ENCODE measurements at places on chromosomes 3 and 15.
A peak's percentile ranks its signal among the peaks of the same experiment; 100 is the strongest.

DNA sequence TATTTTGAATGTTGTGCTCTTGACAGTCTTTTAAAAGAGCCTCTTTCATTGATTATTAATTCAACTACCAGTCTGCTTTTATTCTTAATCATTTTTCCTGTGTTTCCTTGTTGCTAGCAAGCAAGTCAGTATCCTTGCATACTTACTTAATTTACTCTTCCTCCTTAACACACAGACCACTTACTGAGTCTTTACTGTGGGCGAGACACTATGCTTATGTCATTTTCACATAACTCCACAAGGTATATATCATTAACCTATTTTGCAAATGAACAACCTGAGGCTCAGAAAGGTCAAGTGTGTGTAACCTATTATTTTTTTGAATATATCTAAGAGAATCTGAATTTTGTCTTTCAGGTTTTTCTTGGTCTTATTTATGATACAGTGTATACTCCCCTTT, 130.9 kb downstream of the WDR76 start:
- no peak for DNase-seq

DNA sequence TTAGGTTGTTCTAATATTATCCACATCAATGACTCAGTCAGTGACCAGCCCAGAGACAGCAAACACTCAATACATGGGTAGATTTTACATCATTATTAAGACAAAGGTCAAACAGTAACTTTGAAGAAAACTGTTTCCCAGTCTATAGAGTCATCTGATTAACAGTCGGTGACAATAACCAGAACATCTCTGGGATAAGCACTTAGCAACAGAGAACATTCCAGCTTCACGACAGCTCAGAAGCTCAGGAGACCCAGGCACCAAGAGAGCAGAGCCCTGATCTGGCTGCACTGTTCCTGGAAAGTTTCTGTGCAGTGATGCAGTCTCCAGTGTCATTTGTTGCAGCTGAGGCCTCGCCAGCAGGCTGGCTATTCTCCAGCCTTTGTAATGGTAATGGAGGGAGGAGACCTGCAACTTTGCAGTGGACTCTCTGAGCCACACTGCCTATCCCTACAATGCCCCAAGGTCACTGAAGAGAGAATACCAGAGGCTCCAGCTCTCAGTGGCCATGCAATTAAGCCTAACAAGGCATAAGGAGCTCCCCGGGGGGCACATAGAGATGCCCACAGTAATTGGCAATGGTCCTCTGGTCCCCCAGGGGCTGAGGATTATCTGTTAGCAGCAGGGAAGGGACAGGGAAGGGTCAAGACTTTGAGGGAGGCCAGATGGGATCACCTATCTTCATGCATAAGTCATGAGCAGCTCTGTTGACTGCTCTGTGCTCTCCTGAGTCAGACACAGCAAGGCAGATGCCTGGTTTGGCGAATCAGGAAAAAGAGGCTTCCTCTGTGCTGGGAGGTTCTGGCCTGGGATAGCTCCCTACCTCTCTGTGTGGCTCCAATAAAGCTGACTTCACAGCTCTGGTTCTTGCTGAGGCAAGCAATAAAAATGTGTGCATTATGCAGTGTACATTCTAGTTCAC, 163.6 kb downstream of the CTNNB1 start:
- DNase-seq: peak; percentile 81

- no peak for DNase-seq
These were observed 189.9 kb downstream of the DTWD1 start for GRCh38 chr15:49810720-49811119.

DNA sequence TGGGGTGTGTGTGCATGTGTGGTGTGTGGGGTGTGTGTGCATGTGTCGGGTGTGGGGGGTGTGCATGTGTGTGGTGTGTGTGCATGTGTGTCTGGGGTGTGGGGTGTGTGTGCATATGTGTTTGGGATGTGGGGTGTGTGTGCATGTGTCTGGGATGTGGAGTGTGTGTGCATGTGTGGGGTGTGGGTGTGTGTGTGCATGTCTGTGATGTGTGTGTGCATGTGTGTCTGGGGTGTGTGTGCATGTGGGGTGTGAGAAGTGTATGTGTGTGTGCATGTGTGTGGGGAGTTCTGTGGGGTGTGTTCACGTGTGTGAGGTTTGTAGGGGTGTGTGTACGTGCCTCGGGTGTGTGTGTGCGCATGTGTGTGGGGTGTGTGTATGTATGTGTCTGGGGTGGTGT, 6.7 kb upstream of the OCA2 start:
- no peak for DNase-seq

GRCh38 chr3:58861551-58861950, 188.3 kb downstream of the CFAP20DC start:
- no peak for DNase-seq

DNA sequence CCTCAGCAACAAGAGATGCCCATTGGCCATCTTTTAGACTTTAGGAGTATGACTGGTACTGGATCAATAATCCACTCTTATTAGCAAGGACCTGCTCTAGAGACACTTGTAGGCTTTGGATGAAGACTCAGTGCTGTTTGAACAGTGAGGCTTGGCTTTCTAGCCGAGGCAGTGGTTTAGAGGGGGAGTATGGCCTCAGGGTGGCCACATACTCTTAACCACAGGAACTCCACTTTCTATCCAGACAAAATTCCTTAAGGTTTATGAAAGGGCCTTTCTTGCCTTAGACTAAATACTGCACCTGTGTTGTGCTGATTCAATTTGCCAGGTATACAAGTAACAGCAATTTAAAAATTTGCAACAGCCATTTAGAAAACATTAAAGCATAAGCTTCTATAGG, 1046.3 kb downstream of the DIPK2A start:
- DNase-seq: peak; percentile 38

- peak; percentile 41 for DNase-seq
These were observed 231.9 kb upstream of the SEMA6D start for GRCh38 chr15:47485419-47485818.

GRCh38 chr3:109921509-109921908, 584.2 kb upstream of the DPPA4 start:
- no peak for DNase-seq

GRCh38 chr3:46010519-46011113, 15.0 kb upstream of the FYCO1 start:
- DNase-seq: no peak

- DNase-seq: no peak
These were observed 149.4 kb downstream of the LPP start for GRCh38 chr3:188303286-188303799.

DNA sequence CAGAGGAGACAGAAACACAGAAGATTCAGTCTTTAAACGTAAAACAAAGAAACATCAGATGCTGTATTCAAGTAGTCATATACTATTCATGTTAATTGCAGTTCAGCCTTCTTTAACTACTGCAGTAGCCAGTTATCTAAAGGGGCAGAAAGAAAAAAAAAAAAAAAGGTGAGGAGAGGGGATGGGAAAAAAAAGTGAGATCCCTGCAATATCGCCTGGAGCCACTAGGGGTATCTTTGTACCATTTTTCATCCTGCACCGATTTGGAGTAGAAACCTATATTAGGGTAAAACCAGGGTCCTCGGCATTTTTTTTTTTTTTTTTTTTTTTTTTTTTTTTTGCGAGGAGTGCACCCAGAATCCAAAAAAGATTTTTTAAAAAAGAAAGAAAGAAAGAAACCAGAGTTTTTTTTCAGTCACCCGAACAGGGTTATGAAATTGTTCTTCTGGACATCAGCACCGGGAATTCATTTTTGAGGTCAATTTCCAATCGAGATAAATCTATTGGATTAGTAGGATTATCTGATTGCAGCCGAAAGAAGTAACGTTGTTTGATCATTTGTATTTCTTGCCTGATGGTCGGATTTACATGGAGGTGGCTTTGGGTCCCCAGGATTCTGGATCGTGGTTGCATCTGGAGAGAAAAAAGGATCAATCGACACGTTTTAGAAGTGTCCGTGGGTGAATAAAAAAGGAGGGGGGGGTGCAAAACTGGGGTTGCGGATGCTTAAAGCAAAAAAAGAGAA, 186.7 kb downstream of the NLGN1 start:
- peak; percentile 56 for DNase-seq

Measured in fibroblast of mammary gland (primary cell).